ENCODE measurements at places on chromosomes 6 and 20.

DNA sequence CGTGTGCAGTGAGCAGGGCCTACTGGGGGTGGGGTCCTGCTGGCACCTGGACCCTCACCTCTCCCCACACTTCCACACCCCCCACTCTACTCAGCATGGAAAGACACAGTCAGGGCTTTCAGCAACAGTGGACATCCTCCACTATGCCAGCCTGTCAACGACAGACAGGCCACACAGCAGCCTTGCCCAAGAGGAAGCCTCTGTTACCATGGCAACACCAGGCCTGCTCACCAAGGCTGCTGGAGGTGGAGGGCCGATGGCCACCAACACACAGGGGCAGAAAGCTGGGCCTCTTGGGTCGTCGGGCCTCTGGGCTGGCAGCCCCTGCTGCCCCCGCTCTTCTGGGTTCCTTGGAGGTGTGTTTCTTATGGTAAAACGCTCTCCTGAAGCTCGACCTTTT is 13.6 kb downstream of the BNIP5 start:
- no peak for DNase-seq

GRCh38 chr20:40189621-40190020 is 499.4 kb downstream of the MAFB start:
- no peak for DNase-seq

- no peak for DNase-seq
Measured at GRCh38 chr20:6533351-6533750, 234.1 kb upstream of the BMP2 start.

GRCh38 chr6:104711371-104711770 is 148.3 kb downstream of the HACE1 start:
- DNase-seq = no peak

DNA sequence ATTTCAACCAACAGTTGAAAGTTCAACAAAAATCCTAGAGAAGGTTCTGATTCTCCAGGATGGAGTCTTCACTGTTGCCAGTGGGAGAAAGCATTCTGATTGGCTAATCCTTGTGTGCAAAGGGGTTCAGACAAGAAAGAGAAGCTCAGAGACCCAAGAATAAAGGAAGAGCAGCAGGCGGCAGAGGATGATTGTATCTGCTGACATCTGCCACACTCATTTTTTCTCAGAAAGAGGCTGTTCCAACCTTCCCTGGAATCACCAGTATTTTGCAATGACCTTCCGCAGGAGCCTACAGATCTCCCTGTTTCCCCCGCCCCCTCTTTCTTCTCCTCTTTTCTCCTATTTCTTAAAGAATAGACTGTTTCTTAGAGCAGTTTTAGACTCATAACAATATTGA is 376.7 kb downstream of the CDH26 start:
- no peak for DNase-seq
